ENCODE measurements at places on chromosomes 3 and 15.

- no peak for DNase-seq
Observed at GRCh38 chr3:78900880-78901279, 866.9 kb downstream of the ROBO1 start.

DNA sequence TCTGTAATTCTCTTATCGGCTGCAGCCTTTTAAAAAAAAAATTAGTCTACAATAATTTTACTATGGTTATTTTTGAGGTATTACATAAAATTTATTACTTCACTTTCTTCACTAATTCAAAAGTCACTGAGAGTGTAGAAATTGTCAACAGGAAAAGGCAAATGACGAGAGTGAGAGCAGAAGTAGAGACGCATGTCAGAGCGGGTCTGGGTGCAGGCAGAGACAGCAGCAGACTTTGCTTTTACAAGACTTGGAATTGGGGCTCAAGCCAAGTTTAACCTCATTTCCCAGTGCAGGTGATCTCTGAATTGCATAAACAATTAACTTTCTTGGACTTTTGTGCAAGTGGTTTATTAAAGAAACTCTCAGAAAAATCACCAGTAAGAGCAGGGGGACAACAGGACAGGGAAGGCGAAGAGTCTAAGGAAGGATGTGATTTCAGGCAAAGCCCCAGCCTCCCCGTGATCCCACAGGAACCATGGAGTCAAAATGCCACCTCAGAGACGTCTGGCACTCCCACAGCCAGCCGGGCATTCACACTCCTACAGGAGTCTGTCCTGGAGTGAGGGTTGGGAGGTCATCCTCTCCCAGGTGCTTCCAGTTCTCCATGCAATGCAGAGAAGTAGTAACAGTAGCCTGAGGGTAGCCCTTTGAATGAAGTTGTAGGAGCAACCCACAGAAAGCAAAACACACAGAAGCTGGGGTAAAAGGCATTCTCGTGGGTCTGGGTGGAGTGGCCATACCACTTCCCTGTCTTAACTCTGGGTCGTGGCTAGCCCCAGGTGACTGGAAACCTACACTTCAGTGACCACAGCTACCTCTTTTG is 274.0 kb upstream of the TGFBR2 start:
- DNase-seq, result no peak

- no peak for DNase-seq
Observed at GRCh38 chr15:46848704-46849103, 868.6 kb upstream of the SEMA6D start.

GRCh38 chr15:50909010-50909317 is 481 bp downstream of the AP4E1 start:
- no peak for DNase-seq

DNA sequence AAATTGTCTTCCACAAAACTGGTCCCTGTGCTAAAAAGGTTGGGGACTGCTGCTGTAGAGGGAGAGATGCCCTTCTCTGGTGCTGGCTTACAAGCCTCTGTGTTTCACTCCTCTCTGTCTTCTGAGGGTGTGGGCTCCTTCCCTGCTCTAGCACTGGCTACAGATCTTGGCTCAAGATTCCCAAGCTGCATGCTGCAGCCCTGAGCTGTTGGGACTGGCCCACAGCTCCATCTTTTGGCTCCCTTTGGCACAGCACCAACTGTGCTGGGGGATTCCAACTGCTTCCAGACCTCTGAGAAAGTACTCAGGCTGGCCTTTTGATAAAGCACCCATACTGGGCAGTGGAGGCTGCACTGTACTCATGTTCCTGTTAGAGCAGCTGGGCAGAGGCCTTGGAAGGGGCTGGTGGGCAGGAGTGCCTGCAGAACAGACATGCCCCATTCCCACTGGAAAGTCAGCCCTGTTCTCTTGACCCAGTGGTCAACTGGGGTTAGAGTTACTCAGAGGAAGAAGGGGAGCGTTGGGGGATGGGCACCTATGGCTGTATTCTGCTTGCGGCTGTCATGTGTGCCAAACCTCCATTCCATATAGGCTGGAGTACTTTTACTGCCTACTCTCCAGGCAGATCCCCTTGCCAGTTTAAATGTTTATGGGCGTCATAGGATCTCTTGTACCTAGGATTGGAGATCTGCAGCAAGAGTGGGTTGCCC is 55.7 kb downstream of the GALK2 start:
- DNase-seq, result no peak

- no peak for DNase-seq
Observed at GRCh38 chr3:186208296-186208989, 99.6 kb upstream of the ETV5 start.

GRCh38 chr3:53583161-53583690 is 88.8 kb downstream of the CACNA1D start:
- DNase-seq, result no peak

DNA sequence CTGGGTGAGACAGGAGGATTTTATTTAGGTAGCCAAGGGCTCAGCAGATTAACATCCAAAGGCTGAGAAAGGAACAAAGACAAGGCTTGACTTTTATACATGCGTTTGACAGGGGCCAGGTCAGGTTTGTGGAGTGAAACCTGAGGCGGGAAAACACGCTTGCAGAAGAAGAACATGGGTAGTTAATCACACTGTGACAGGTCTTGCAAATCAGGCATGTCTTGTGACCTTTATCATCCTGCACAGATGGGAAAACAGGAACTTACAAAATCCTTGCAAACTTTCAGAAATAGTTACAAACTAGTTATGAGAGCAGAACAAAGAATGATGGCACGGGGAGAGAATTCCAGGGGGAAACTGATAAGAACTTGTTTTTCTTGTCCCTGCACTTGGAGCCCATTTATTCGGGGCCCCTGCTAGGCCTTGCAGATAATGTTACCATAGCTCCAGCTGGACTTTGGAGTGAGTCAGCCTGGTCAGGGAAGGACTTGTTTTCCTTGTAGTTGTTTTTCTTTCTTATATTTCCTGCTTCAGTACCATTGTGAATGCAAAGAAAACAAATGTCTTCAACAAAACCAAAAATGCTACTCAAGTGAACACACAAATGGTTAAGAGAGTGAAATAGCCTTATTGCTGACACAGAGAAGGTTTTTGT is 965.9 kb upstream of the ROBO1 start:
- DNase-seq, result no peak

DNA sequence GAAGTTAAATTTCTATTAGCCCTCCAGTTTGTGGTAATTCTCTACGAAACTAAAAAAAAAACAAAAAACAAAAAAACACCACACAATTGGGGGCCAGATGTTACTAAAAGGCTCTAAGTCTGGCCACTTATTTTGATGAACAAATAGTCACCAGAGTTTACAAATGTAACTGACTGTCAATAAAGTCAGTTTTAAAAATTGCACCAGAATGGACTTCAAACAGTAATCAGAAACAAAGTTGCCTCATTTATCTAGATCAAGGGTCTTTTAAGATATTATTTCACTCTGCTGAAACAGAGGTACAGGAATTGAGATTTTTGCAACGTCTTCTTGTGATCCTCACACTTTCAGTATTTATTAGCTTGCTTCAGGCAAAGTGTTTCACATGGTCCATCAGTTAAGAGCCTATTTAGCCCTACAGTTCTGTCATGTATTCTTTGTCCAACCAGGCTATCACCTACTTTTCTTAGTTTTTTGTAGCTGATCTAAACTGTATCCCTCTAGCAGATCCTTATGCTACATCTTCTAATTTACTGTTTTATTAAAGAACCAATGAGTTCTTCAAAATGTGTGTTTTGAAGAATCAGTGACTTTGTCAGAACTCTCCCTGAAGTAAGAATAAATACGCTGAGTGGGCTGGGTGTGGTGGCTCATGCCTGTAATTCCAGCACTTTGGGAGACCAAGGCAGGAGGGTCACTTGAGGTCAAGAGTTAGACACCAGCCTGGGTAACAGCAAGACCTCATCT is 74.7 kb downstream of the ANKRD28 start:
- DNase-seq, result no peak
